Stimulated activated CD8-positive, alpha-beta memory T cell treated with anti-CD3 and anti-CD28 coated beads, Interleukin-7, amount 100 ng/mL, for 48 hours (primary cell): ENCODE measurements at places on chromosomes 5 and 9.

- DNase-seq = no peak
Observed at GRCh38 chr9:101626295-101626694, 31.5 kb upstream of the PPP3R2 start.

GRCh38 chr9:89042984-89043383, 51.7 kb downstream of the S1PR3 start:
- no peak for DNase-seq

- no peak for DNase-seq
Observed at GRCh38 chr9:133490865-133491655, 12.2 kb upstream of the SLC2A6 start.

- no peak for DNase-seq
Observed at GRCh38 chr5:81762401-81762800, 11.5 kb upstream of the SSBP2 start.

- DNase-seq = no peak
Observed at GRCh38 chr5:100708645-100709171, 173.5 kb downstream of the FAM174A start.

GRCh38 chr5:124825250-124825982, 79.0 kb upstream of the ZNF608 start:
- no peak for DNase-seq

GRCh38 chr9:95971815-95972214, 96.3 kb downstream of the ERCC6L2 start:
- no peak for DNase-seq

GRCh38 chr5:123557907-123558306, 45.9 kb downstream of the CSNK1G3 start:
- DNase-seq = no peak

DNA sequence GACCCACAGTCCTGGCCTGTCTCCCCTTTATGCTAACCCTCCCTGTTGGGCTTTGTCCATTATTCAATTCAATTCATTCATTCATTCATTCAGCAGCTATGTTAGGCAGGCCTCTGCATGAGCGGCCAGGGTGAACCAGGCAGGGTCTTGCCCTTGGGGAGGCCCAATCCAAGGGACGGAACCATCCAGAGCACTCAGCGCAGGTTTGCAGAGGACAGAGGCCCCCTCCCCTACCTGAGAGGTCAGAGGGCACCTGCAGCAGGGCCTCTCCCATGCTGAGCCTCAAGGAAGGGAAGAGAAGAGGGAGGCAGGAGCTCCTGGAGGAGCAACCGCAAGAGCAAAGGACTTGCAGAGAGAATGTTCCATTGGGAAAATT, 61.4 kb downstream of the C9orf50 start:
- no peak for DNase-seq

DNA sequence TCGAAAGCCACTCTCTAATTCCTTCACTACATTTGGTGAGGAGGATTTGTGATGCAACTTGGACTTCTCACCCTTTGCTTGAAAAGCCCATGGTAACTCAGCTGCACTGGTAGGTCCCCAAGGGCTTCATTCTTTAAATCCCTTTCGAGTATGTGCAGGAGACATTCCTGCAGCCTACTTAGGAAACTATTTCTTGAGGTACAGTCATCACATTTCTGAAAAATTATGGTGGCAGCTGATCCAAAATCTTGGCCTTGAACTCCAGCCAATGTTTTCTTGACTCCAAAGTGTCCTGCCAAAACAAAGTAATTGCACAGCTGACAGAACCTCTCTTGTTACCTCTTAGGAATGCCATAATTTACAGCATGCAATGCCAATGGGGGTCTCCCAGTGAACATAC, 99.7 kb downstream of the NPR3 start:
- no peak for DNase-seq

- DNase-seq = no peak
Observed at GRCh38 chr5:63341442-63341841, 620.8 kb downstream of the HTR1A start.
